AG09319 (cell line): ENCODE measurements at places on chromosomes 1 and 21.

DNA sequence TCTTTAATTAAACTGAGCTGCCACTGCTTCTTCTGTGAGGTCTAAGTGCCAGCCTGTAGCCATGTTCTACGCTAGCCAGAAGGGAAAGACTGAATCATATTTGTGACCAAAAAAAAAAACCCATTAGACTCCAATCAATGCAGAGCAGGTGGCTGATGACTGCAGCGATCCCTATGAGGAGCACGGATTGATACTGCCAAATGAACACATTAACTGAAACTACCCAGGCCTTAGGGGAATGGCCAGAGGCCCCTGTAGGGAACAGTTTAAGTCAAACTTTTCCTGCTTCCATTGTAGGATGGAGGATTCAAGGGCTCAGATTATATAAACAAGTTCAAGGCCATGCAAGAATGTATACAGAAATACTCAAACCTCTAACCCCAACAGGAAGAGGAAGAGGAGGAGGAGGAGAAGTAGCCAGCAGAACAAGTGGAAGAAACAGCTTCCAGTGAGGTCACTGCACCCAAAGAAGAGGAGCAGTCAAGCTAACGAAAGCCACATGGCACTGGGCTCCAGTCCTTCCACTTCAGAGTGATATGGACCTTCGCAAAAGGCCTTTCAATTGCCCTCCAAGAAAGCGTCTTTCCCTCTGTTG lies 328.3 kb downstream of the SMYD3 start:
- no peak for DNase-seq

GRCh38 chr1:19273106-19273843 lies 15.3 kb downstream of the AKR7A3 start:
- DNase-seq = no peak

DNA sequence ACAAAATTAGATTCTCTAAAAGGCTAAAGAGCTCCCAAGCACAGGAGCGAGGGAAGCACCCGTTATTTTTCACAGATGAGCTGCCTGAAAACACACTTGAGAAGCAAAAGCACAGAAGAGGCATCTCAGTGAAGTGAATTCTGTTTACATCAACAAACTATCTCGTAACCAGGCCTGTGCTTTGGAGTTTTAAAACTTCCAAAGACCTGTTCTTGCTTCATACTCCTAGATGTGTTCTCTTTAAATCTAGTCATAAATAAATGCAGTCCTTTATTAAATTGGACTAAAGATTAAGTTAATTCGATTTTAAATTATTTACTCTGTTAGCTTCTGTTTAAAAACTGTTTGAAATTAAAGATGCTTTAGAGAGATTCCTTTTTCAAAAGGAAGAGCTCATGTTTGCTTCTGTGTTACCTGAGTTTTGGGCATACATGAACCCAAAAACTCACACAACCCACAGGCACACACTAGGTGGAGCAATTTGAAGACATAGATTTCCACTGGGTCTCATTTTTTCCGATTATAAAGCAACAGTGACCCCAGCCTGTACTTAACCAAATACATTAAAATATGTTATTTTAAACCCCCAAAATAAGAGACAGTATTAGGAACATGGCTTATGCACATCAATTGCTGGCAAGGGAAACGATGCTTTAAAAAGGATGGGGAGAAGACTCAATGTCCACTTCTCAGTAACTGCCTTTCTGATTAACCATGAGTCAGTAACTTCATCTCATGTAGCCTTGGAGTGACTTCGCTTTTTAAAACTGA lies 648.2 kb downstream of the SMYD3 start:
- DNase-seq = no peak

- no peak for DNase-seq
Measured at GRCh38 chr1:7388141-7388487, 383.0 kb upstream of the VAMP3 start.

DNA sequence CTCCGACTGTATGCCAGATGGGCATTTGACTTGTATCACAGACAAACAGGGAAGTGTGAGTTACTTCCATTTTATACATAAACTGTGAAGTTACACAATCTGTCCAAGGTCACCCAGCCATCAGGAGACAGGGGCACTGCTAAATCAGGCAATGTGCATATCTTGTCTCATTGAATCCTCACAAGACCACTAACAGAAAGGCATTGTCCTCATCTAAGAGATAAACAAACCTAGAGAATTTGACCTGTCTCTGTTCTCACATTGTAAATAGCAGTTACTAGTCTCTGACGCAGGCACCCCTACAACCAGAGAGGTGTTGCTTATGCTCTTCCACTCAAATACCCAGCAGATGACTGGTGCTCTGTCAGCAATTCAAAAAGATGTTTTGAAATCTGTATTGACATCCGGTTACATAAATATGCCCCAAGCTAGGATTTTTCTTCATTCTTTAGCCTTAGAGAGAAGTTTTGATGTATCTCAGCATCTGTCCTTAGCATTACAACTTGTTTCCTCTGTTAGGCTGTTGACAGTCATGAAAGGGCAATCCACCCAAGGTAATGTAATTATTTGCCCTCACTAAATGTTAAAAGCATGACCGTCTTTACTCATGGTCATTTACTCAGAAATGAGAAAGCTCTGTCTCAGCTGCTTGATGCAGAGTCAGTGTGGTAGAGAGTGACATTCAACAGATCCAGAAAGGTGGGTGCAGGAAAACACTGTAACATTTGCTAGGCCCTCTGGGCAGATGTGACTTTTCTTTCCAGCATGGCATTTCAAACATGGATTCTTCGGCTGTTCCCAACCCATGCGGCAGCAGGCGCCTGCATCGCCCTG lies 51.9 kb upstream of the ZNF326 start:
- no peak for DNase-seq

DNA sequence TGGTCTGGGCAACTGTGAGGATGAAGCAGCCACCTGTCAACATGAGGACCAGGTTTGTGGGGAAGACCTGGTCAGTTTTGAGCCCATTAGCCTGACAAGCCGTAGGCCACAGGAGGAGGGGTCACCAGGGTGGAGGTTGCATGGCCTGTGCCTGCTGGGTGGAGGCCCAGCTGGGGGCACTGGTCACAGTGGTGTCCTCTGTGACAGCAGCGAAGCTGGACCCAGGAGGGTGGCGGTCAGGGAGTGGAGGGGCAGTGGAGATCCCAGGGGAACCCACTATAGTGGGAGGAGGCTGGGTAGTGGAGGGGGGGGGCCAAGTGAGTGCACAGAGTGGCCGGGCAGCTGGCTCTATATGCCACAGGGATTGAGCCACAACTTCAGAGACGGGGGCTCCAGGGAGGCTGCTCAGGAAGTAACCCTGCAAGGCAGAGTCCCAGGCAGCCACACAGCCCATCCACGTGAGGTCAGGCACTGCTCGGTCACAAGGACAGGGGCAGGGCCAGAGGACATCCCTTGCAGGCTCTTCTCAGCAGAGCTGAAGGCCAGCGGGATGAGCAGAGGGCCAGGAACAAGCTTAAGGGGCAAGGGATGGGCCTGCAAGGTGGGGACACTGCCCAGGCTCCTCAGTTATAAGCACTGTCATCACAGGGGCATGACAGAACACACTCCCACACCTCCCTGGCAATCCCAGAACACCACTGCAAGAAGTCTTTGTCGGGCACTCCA lies 2.3 kb upstream of the C1orf35 start:
- DNase-seq = no peak

- DNase-seq = peak; percentile 31
Measured at GRCh38 chr1:39395357-39395831, 96.0 kb upstream of the BMP8A start.

GRCh38 chr1:20237646-20238045 lies 51.3 kb upstream of the PLA2G2C start:
- no peak for DNase-seq

- no peak for DNase-seq
Measured at GRCh38 chr1:92730476-92730875, 54.4 kb downstream of the EVI5 start.

DNA sequence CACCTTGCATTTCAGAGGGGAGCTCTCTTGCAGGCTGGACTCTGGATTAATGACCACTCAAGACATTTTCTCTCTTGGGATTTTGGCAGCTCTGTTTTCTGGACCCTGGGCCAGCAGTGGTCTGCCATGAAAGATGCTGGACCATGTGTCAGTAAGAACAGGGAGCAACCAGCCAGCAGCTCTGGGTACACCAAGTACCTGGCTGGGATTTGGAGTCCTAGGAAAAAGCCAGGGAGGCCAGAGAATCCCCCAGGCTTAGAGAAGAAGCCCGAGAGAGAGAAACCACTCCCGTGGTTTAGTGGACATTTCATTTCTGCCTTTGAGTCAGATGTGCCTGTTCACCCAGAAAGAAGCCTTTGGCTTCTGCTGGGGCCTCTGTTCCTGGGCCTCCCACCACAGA lies 2.5 kb downstream of the NFASC start:
- DNase-seq = no peak

GRCh38 chr1:17886386-17886785 lies 131.3 kb downstream of the ACTL8 start:
- no peak for DNase-seq

- DNase-seq = no peak
Measured at GRCh38 chr1:205321162-205321958, at the start of gene NUAK2. NUAK2 (minus strand) TSS chr1:205321745; CDS start chr1:205321628, 117 bp downstream.

DNA sequence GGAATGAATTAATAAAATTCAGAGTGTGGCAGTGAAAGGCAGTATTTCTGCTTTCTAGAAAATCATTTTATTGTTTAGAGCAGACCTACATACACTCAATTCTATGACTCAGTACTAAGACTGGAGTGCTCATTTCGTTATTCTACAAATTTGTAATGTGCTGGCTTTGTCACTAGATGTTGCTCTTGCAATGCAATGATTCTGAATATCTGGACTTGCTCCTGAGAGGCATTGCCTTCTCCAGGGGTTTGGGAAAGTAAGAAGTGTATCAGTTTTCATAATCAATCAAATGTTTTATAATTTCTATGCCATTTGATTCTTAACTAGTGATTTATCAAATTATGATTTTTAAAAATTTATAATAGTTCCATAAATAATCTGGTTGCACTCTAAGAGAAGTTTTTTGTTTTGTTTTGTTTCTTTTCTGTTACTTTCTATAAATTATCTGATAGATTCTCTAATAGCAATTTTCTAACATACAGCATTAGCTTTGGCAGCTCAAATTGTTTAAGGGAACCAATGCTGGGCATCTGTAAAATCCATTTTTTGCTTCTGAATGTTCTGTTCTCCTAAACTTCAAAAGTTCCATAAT lies 280.5 kb upstream of the SGIP1 start:
- DNase-seq = peak; percentile 52

GRCh38 chr1:183892351-183892793 lies 87.5 kb downstream of the RGL1 start:
- no peak for DNase-seq

GRCh38 chr1:12539705-12540579 lies 78.1 kb downstream of the DHRS3 start:
- peak; percentile 95 for DNase-seq

DNA sequence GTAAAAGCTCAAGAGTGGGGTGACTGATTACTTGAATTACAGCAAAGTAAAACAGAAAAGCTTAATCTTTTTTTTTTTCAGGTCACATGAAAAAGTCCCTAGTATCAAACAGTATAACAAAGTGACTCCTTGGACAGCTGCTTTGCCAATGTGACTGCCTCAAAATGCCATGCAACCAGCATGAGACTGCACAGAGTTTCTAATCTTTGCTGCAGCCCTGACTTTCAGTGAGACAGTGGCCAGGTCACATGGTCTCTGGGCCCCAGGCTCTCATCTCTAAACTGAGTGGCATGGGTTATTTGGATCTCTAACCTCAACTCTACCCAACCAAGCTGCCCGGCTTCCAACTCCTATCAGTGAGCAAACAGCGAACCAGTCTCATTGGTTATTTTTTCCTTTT lies 169.0 kb downstream of the VAV3 start:
- no peak for DNase-seq

DNA sequence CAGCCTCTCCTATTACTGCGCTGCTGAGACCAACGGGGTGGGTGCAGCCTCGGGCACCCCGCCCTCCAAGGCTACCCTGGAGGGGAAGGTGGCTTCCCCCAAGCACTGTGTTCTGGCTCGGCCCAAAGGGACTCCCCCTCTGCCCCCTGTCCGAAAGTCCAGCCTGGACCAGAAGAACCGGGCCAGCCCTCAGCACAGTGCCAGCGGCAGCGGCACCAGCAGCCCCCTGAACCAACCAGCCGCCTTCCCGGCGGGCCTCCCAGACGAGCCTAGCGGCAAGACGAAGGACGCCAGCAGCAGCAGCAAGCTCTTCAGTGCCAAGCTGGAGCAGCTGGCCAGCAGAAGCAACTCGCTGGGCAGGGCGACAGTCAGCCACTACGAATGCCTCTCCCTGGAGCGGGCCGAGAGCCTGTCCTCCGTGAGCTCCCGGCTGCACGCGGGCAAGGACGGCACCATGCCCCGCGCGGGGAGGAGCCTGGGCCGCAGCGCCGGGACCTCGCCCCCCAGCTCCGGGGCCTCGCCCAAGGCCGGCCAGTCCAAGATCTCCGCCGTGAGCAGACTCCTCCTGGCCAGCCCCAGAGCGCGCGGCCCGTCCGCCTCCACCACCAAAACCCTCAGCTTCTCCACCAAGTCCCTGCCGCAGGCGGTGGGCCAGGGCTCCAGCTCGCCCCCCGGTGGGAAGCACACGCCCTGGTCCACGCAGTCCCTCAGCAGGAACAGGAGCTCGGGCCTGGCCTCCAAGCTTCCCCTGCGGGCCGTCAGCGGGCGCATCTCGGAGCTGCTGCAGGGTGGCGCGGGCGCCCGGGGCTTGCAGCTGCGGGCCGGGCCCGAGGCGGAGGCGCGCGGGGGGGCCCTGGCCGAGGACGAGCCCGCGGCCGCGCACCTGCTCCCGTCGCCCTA lies 533.1 kb downstream of the KIF26B start:
- DNase-seq = no peak

DNA sequence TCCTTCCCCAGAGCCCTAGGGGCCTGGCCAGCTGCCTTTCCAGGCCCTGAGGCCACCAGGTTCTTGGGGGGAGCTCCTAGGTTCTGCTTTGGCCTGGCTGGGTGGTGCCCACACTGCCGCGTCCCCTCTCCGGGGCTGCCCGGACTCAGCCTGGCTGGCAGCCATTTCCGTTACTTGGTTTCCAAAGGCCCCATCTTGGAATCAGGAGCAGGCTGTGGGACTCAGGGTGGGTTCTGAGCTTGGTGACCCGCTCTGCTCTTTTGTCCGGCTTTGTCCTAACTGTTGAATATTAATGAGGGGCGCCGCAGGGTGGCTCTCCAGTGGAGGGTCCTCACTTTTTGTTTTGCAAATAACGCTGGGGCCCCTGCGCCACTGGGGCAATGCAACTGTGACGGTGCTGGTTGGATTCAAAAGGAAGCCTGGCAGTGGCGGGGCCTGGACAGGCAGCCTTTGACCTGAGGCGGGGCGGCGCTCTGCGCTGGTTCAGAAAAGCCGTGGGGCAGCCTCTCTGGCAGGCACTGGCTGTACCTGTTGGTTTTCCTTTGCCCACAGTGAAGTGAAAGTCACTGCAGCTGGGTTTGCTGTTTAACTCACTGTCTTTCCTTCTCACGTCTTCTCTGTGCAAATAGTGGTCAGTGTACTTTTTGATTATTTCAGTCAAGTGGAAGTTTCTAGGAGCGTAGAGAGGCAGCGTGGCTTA lies 20.2 kb downstream of the SKI start:
- no peak for DNase-seq

GRCh38 chr1:181568736-181569135 lies 85.4 kb downstream of the CACNA1E start:
- no peak for DNase-seq

GRCh38 chr1:180603850-180604226 lies 28.0 kb upstream of the XPR1 start:
- no peak for DNase-seq

- no peak for DNase-seq
Measured at GRCh38 chr21:35855484-35855883, 204.8 kb downstream of the SETD4 start.

GRCh38 chr1:32848354-32849063 lies 22.2 kb downstream of the FNDC5 start:
- no peak for DNase-seq
